ENCODE measurements at places on chromosomes 5 and 9.

- no peaks in the 10 kb centered on the region for H3K4me1 ChIP-seq
- no peaks in the 10 kb centered on the region for H3K27me3 ChIP-seq
- H3K4me3 ChIP-seq: no peak overlapping the region
- no peaks in the 10 kb centered on the region for H3K36me3 ChIP-seq
- H3K27ac ChIP-seq: no peak overlapping the region
Measured at GRCh38 chr9:86794391-86795046, 152.8 kb downstream of the GAS1 start.

GRCh38 chr5:96628406-96628805 lies 33.8 kb upstream of the CAST start:
- no peaks in the 10 kb centered on the region for H3K27me3 ChIP-seq
- H3K36me3 ChIP-seq: no peaks in the 10 kb centered on the region
- no peak overlapping the region for H3K27ac ChIP-seq
- H3K4me3 ChIP-seq: no peak overlapping the region

DNA sequence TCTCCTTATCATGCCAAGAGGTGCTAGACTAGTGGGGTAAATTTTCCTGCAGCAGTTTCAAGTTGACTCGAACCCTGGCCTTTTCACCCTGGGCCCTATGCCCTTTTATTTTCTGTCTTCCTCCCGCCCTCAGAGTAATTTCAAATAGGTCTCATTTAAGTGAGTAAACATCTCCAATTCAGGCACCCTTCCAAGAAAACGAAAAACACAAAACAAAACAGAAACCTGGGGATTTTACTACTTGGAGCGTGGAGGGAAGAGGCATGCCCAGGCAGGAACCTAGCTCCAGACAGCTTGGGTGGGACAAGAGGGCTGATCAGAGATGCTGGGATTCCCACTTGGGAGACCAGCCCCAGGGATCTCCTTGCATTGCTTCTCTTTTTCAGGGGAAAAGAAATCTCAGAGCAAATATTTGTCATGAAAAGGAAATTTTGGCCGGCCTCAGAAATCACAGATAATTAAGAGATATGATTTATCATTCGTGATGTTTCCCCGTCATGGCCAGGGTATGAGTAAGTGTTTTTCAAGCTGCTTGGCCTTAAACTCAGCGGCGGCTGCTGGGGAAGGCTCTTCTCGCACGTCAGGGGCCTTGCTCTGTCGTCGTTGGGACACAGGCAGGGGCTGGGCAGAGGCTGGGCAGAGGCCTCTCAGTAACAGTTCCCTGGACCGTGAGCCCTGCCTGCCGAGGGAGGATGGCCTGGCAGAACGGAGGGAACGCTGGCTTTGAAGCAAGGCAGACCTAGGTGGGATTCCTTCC lies 248.6 kb upstream of the KLF4 start:
- no peak for DNase-seq
- H3K4me3 ChIP-seq: no peak overlapping the region
- H3K4me1 ChIP-seq: peaks cover 5% of the 10 kb centered on the region
- H3K36me3 ChIP-seq: no peaks in the 10 kb centered on the region
- no peaks in the 10 kb centered on the region for H3K27me3 ChIP-seq
- H3K27ac ChIP-seq: no peak overlapping the region

GRCh38 chr9:69283003-69283402 lies 42.0 kb upstream of the ENTREP1 start:
- no peak overlapping the region for H3K27ac ChIP-seq
- H3K4me1 ChIP-seq: no peaks in the 10 kb centered on the region
- H3K27me3 ChIP-seq: no peaks in the 10 kb centered on the region
- no peak overlapping the region for H3K4me3 ChIP-seq
- no peaks in the 10 kb centered on the region for H3K36me3 ChIP-seq

DNA sequence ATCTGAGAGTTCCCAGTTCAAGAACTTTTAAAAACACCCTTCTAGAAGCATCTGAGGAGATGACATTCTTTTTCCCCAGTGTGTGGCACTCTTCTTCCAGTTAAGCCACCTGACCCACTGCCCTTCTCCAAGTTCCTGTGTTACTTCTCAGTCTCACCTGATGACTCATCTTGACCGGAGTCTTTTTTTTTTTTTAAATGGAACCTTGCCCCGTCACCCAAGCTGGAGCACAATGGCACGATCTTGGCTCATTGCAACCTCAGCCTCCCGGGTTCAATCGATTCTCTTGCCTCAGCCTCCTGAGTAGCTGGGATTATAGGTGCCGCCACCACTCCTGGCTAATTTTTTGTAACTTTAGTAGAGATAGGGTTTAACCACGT lies 224.1 kb upstream of the DAB2 start:
- no peak overlapping the region for H3K27ac ChIP-seq
- H3K27me3 ChIP-seq: no peaks in the 10 kb centered on the region
- no peak for DNase-seq
- H3K4me1 ChIP-seq: no peaks in the 10 kb centered on the region

- peaks cover 6% of the 10 kb centered on the region for H3K4me1 ChIP-seq
- no peaks in the 10 kb centered on the region for H3K27me3 ChIP-seq
- H3K27ac ChIP-seq: no peak overlapping the region
- DNase-seq: no peak
- no peak overlapping the region for H3K4me3 ChIP-seq
Measured at GRCh38 chr5:110048491-110048890, 358.8 kb downstream of the MAN2A1 start.

- no peaks in the 10 kb centered on the region for H3K27me3 ChIP-seq
- H3K4me1 ChIP-seq: peaks cover 5% of the 10 kb centered on the region
- DNase-seq: no peak
- H3K27ac ChIP-seq: no peak overlapping the region
- H3K36me3 ChIP-seq: no peaks in the 10 kb centered on the region
Measured at GRCh38 chr9:109776391-109776790, 3.6 kb upstream of the PALM2AKAP2 start.

DNA sequence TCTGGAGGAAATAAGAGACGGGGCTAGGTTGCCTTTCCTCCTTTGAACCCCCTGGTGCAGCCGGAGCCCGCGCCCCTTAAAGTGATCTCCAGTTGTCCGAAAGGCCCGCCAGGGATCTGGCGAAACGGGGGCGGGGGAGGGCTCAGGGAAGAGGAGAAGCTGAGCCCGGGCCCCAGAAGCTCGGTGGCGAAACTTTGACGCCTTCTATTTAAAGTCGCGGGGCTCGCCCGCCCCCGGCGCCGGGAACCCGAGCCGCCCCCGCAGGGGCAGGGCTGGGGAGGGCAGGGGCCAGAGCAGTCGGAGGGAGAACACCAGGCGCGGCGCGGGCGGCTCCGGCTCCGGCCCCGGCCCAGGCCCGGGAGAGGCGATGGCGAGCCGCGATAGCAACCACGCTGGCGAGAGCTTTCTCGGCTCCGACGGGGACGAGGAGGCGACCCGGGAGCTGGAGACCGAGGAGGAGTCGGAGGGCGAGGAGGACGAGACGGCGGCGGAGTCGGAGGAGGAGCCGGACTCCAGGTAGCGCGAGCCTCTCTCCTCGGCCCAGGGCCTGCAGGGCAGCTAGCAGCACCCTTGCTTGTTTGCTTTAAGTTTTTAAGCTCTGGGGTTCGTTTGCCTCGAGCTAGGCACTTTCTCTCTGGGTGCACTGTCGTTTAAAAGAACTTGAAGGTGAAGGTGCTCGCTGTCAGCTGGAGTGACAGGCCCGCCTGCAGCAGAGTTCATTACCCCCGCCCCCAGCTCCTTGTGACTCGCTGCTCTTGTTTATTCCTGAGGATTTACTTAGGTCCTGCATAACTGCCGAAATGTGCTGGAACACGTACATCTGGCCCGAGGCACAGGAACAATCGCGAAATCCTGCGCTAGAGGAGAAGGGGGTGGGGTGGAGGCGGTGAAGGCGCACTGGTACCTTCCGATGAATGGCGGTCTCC lies at the start of gene CMYA5:
Gene CMYA5 (plus strand): TSS at position 296 of the 926 bp plus-strand sequence. CDS start 72 bp downstream, at position 368.
- peak; percentile 49 for DNase-seq
- H3K27me3 ChIP-seq: no peaks in the 10 kb centered on the region
- no peak within 1 kb of the TSS for H3K27ac ChIP-seq
- peak within 1 kb of the TSS; percentile 72 for H3K4me3 ChIP-seq
- peaks cover 8% of the 10 kb centered on the region for H3K36me3 ChIP-seq

Measured in liver (tissue), 10 donors.